Neural crest cell (in vitro differentiated cells): ENCODE measurements at places on chromosomes 3 and 15. TPM values are rescaled to one million over a fixed set of nuclear protein-coding genes. Genes with fewer than 3 reads are reported as not detected.

DNA sequence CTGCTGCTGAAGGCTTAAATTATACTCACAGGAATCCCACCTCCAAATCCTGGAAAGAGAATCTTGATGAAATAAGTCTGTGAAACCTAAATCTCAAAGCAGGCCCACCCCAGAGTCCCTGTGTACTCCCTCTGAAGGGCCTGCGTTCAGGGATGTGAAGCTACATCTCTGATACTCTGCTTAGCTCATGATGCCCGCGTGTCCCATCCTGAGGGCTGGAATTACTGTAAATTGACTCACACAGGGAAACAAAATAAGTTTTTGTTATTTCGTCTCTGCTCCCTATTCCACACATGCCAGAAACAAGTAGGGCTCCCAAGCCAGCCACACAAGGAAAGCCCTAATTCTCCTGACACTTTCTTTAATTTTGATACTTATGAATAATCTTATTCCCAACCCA, 10.9 kb upstream of the PLCL2 start:
- no peak for DNase-seq

- DNase-seq = no peak
These were observed 55.9 kb upstream of the POMGNT2 start for GRCh38 chr3:43161684-43162229.

DNA sequence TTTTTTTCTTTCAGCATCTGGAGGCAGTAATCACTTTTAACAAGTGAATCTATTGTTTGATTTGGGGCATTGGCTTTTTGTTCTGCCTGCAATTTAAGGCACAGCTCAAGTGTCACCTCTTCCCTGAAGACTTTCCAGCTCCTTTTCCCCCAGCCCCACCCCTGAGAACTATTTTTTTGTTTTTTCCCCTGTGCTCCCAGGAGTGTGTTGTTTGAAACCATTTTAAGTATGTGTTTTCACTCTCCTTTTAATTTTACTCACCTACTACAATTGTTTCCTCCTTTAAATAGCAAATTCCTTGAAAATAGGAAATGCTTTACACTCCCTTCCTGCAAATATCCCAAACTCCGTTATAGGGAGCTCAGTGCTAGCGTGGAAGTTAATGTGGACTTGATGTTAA, 286.7 kb upstream of the PROK2 start:
- DNase-seq = no peak

DNA sequence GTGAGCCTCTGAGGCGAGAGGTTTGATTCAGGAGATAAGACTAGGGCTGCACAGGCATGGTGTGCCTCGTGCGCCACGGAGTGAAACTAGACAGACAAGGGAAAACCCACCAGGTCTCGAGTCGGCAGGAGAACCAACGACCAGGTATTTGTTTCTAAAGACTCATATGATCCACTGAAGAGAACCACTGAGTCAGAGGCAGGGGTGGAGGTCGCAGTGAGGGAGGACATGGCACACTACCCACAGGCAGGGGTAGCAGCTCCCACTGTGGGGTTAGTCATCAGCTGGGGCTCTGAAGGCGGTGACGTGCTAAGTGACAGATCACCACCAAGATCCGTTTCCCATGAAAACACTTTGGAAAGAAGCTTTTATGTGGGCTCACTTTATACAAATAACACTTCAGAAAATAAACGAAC, 45.7 kb downstream of the CHSY1 start:
- DNase-seq = no peak

DNA sequence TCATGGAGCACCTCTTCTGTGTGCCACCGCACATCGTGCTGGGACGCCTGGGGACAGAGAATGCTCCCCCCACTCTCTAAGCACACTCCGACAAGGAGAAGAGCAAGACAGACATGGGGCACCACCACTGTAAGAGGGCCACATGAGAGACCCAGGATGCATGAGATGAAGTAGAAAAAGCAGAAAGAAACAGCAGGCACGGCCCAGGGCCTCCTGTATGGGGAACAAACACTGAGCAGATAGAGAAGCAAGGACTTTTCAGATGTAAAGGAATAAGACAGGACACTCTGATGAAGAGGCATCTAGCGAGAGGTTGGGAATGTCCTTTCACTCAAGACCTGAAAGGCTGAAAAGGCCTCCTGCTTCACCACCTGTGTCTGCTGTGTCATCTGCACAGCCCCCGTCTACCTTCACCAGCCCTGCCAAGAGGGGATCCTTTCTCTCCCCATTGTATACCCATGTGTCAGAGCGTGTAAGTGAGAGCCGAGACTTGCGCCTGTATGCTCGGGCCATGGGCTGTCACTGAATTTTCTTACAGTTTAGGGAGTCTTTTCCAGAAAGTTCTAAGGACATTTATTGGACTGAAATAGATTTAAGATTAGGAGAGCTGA, 125.6 kb downstream of the LRRK1 start:
- no peak for DNase-seq

- no peak for DNase-seq
These were observed 451.0 kb downstream of the EDEM1 start for GRCh38 chr3:5638550-5638949.

GRCh38 chr3:51706021-51706485, 815 bp upstream of the GRM2 start:
- DNase-seq = no peak

- DNase-seq = no peak
These were observed 121.8 kb upstream of the SMAD3 start for GRCh38 chr15:66943456-66944095.

DNA sequence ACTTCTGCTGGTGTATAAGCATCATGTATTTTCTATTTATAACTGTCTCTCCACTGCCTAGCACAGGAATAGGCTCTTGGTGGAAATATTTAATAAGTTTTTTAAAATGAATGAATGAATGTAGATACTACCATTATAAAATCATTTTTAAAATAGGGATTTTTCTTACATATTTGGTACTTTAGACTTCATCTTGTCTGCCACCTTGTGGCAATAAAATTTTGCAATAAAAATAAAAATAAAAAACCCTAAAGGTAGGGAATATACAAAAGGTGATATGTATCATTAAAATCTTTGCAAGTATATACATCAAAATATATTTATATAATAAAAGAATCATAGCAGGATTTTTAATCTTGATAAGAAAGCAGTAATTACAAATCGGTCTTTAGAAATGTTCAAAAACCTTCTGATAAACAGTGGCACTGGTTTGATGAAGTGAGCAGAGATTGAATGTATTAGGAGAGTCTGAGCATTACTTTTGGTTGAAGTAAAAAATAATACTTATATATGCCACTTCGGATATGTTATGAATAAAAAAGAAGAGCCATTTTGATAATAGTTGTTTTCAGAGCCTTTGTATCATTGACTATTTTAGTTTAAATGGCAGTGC, 95.2 kb downstream of the SPATA16 start:
- DNase-seq = no peak

GRCh38 chr15:25469377-25469776, 30.6 kb upstream of the UBE3A start:
- DNase-seq = no peak

GRCh38 chr15:89587955-89588354, 12.7 kb downstream of the TICRR start:
- no peak for DNase-seq

- DNase-seq = no peak
These were observed 224.3 kb upstream of the SETMAR start for GRCh38 chr3:4078903-4079302.

Gene DGKG
- total RNA-seq = 0.18 TPM in 1 of 2 replicates, not detected in the other

Gene LDHAL6B
- total RNA-seq = not detected in 2 replicates

Gene EXOG
- total RNA-seq = 26.2 and 26.5 TPM in 2 replicates
